Dermis microvascular lymphatic vessel endothelial cell (primary cell): ENCODE measurements at places on chromosomes 16 and 17. TPM values are rescaled to one million over a fixed set of nuclear protein-coding genes. Genes with fewer than 3 reads are reported as not detected.
A peak's percentile ranks its signal among the peaks of the same experiment; 100 is the strongest.

DNA sequence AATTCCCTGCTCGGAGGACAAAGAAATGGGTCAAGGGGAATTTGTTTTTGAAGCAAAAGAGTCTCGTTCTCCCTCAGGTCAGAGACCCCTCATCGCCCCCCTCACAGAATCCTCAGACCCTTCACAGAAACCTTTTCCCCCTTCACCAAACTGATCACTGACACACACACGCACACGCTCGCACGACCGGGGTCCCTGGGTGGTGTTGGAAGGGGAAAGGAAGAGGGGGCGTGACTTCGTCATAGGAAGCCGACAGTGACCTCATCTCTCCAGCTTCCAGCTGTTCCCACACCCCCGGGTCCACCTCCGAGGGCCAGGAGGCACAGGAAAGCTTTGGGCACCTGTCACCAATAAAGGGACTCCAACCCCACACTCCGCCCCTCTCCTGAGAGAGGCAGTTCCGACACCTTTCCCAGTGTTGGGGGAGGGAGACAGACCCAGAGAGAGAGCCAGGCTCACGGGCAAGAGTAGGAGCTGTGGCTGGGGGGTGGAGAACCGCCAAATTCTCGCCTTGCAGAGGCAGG, 1.2 kb downstream of the ASGR1 start:
- DNase-seq: peak; percentile 57

MMP25 gene
- under 0.01 and 0.13 TPM in 2 replicates for total RNA-seq

- no peak for DNase-seq
These were observed at the start of gene MT1G for GRCh38 chr16:56667581-56668571. Gene MT1G, minus strand, starts transcription at chr16:56668065. Its CDS starts 72 bp downstream, at chr16:56667993.

NEURL4 gene
- total RNA-seq: 9.1 and 15.0 TPM in 2 replicates

DNA sequence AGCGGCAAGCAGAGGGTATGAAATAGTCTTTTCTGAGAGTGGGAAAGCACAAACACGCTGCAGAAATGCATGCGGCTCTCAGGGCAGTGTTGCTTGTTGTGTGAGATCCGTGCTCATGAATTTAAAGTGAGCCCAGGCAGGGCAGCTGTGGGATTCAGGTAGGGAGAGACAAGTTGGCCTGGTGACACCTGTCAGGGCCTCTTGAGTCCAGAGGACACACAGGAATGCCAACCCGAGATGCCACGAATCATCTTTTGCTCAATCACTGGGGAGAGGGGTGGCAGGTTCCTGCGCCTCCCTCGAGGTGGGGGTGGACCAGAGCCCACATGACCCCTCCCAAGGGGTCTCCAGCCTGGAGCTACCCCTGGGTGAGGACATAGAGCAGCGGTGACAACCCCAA, 211.9 kb downstream of the GSG1L start:
- no peak for DNase-seq

GRCh38 chr17:72117535-72118334, 3.1 kb upstream of the SOX9 start:
- no peak for DNase-seq

DNA sequence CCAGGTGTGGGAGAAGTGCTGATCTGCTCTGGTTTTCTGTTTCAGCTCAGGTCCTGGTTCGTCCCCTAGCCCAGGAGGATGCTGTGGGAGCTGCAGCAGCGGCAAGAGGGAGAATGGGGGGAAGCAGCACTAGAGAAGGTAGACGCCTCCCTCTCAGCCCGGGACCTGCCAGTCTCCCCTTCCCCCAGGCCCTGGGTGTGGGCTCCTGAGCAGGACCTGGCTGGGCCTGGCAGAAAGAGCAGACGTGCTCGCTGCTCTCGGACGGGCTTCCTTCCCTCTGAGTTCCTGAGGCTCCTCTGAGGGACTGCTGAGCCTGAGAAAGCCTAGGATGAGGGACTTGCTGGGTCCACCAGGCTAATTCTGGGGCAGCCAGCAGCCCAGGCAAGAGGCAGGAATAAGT, 3.1 kb downstream of the PRCD start:
- DNase-seq: no peak

CNTNAP4 gene
- not detected in 2 replicates for total RNA-seq

SULT1A4 gene
- total RNA-seq: 9.6 and 17.7 TPM in 2 replicates

RGS11 gene
- 0.26 and 0.38 TPM in 2 replicates for total RNA-seq

CEP95 gene
- total RNA-seq: 12.2 and 17.3 TPM in 2 replicates

- no peak for DNase-seq
These were observed 2.8 kb downstream of the RBFOX3 start for GRCh38 chr17:79607940-79608623.

ITGAD gene
- total RNA-seq: not detected in 2 replicates

SLFN5 gene
- total RNA-seq: 21.2 and 35.9 TPM in 2 replicates

GRCh38 chr17:77129568-77130301, 11.0 kb upstream of the SEC14L1 start:
- DNase-seq: no peak

GRCh38 chr17:67476787-67477335, 99.8 kb downstream of the PITPNC1 start:
- no peak for DNase-seq

GRCh38 chr16:11896486-11897176, 19.1 kb downstream of the GSPT1 start:
- peak; percentile 70 for DNase-seq

- no peak for DNase-seq
These were observed at the start of gene MFAP4 for GRCh38 chr17:19386974-19387920. Gene MFAP4, minus strand, starts transcription at chr17:19387190. Its CDS starts 35 bp downstream, at chr17:19387155.

DNA sequence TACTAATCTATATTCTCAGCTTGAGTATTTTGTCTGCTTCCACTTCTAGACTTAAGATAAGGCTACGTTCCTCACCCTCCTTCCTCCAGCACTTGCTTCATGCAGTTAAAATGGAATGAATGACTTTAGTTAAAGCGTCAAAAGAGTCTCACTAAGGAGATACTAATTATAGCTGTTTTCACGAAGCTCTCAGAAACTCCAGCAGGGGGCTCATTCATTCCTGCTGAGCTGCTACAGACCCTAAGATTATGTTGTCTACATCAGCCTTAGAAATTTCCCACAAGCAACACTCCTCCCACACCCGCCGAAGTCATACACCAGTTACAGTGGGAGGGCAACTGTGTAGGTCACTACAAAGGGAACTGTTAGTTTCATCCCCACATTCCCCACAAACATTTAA, 57.0 kb upstream of the KIFC3 start:
- DNase-seq: peak; percentile 28

DNA sequence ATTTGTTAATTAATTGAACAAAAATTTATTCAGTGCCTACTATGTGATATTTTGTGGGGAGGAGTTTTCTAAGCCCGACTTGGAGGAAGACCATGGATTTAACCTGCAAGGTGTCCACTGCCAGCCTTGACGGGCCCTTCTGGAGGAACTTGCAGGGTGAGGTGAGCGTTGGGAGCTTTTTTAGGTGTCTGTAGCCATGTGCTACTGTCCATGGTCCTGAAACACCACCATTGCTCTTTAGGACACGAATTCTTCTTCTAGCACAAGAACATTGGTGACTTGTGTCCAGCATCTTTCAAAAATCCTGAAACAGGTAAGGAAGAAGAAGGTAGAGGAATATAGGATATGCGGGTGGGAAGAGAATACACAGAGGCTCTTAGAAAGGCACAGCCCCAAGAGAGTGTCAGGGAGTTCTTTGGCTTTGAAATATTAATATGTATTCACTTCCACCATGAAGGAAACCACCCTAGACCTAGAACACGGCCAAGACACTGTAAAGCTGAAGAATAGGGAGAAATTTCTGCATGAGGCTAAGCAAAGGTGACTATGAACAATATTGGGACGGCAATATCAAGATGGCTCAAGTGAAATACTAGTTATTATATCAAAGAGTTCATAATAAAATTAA, 27.9 kb upstream of the OR4D1 start:
- DNase-seq: peak; percentile 31

ZDHHC1 gene
- 3.1 and 6.4 TPM in 2 replicates for total RNA-seq

DNA sequence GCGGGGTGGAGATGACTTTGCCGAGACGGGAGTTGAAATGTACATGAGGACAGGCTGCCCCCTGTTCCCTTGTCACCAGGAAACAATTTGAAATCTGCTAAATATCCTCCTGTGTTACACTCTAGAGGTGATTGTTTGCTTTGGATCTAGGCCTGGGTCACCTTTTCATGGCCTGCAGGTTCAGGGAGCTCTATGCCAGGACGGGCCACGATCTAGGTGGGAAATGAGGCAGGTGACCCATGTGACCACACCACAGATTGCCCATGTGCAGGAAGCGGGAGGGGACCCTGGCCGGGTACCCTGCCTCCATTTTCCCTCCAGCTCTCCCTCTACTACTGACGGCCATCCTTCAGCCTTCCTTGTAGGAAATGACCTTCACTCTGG, 43.4 kb downstream of the MEAK7 start:
- no peak for DNase-seq

IL21R gene
- under 0.01 and 0.13 TPM in 2 replicates for total RNA-seq

GRCh38 chr16:84184775-84185174, 2.1 kb downstream of the TAF1C start:
- peak; percentile 77 for DNase-seq

DNA sequence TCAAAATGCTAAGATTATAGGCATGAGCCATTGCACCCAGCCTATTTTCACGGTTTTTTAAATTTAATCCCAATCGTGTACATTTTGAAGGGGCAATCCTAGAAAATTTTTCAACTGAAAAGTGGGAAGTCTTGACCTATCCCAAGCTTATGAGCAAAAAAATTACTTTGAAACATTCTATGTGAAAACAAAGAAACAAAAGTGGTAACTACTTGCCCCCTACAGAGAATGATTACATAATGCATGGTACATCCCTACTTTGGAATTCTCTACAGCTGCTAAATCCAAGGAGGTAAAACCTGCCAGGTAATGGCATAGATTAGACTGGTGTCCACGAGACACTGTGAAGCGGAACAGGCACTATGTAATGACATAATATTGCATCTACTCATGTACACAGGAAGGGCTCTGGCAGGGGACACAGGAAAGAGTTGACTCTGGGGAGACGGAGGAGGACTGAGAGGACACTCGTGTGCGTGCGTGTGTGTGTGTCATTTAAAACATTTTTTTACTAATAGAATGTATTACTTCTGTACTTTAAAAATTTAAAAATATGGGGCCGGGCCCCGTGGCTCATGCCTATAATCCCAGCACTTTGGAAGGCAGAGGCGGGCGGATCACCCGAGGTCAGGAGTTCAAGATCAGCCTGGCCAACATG, 15.7 kb downstream of the ASGR2 start:
- DNase-seq: no peak

DNA sequence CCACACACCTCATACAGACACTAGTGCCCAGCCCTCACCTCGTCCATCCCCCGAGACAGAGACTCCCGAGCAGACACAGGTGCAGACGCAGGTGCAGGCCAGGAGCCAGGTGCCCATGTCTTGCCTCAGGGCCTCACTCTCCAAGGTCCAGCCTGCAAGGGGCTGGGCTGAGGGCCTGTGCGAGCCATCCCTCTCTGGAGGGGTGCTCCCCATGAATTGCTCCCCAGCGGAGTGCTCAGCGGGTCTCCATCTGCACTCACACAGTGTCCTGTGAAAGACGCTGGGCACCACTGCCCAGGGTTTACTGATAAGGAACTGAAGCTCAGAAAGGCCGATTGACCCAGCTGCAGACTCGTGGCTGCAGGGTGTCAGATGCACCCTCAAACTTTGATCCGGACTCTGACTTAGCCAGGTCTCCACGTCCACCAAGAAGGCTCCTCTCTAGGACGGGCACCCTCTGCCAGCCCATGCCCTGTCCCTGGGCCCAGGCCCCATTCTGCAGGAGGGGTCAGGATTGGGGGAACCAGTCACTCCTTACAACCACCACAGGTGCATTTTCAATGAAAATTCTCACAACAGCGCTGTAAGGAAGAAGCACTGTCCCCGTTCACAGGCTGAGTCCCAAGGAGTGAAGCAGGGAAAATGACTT, 16.9 kb downstream of the POLR3K start:
- DNase-seq: no peak

- DNase-seq: no peak
These were observed 4.8 kb downstream of the DHODH start for GRCh38 chr16:72013389-72013788.

GRCh38 chr17:8776248-8776647, 17.9 kb upstream of the SPDYE4 start:
- DNase-seq: no peak

PMM2 gene
- 13.5 and 17.8 TPM in 2 replicates for total RNA-seq

TRIM72 gene
- total RNA-seq: not detected in 2 replicates

DNA sequence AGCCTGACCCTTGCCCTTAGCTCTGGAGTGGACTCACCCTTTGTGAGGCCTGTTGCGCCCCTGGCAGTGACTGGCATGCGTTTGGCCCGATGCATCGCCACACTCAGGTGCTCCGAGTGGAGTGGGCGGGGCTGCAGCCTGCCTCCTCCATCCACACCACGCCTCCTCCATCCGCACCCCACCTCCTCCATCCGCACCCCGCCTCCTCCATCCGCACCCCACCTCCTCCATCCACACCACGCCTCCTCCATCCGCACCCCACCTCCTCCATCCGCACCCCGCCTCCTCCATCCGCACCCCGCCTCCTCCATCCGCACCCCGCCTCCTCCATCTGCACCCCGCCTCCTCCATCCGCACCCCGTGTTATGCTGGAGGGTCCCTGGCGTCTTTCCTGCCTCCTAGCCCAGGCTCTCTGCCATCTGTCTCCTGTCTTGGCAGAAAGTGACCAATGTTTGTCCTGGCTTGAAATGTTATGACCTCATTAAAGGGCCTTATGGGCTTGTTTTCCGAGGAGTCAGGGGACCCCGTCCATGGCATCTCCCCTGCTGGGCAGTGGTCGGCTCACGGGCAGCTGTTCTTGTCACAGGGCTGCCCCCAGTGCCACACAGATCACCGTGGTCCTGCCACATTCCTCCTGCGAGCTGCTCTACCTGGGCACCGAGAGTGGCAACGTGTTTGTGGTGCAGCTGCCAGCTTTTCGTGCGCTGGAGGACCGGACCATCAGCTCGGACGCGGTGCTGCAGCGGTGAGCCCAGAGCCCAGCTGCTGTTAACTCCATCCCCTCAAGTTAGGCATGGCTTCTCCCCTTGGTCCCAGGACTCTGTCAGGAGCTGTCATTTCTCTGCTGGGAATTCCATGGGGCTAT, 28.7 kb upstream of the MYO15B start:
- no peak for DNase-seq

DNA sequence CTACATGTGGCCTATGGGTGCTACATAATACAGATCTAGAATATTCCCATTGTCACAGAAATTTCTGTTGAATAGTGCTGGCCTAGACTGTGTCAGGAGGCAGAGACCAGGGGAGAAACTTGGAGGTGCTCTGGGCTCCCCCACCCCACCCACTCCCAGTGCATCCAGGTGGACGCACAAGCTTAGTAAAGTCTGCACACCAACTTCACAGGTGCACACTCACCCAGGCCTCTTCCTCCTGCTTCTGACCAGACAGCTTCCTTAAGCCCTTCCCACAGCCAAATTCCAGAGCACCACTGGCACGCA, 7.6 kb upstream of the CNP start:
- no peak for DNase-seq

DNA sequence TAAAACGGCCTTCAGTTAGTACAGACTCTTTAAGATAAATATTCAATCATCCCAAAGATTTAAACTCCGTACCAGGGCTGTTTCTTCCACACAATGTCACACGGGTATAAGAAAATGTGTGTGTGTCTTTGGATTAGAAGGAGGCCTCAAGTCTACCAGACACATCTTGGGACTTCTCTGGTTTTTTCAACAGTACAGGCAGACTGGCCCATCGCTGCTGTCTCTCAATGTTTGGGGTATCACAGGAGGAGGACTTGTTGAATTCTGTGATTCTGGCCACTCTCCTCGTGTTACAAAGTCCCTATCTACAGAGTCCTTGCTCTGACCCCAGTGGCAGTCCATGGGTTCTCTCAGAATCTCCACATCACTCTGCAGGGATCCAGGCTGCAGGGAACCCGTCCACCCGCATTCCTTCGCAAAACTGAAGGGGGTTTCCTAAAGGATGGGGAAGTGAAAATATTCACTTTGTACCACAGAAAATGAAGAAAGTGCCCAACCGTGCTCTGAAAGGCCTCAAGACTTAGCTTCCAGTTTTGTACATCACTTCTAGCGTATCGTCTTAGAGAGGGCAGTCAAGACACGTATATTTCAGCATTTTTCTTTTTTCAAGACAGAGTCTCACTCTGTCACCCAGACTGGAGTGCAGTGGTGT, 373.2 kb downstream of the NPIPA8 start:
- no peak for DNase-seq
